ENCODE measurements at places on chromosomes 7 and 10.

DNA sequence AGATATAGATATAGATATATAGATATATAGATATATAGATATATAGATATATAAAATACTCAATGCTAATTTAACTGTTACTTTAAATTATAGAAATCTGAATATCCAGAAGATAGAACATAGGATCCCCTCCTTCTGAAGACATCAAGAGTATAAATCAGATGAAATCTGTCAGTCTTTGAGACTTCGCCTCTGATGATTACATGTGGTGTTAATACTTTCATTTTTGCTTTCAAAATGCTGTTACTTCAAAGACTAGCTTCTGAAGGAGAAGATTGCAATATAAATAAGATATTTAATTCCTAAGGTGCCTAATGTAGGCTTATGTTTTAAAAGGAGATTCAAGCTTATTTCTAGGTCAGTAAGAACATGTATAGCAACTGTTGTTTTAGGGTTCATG is 180.4 kb downstream of the TSPAN12 start:
- no peak for DNase-seq

GRCh38 chr10:132929953-132930548 is 12.3 kb downstream of the CFAP46 start:
- DNase-seq = no peak

GRCh38 chr7:100975371-100975821 is 6.0 kb downstream of the MUC12 start:
- no peak for DNase-seq

DNA sequence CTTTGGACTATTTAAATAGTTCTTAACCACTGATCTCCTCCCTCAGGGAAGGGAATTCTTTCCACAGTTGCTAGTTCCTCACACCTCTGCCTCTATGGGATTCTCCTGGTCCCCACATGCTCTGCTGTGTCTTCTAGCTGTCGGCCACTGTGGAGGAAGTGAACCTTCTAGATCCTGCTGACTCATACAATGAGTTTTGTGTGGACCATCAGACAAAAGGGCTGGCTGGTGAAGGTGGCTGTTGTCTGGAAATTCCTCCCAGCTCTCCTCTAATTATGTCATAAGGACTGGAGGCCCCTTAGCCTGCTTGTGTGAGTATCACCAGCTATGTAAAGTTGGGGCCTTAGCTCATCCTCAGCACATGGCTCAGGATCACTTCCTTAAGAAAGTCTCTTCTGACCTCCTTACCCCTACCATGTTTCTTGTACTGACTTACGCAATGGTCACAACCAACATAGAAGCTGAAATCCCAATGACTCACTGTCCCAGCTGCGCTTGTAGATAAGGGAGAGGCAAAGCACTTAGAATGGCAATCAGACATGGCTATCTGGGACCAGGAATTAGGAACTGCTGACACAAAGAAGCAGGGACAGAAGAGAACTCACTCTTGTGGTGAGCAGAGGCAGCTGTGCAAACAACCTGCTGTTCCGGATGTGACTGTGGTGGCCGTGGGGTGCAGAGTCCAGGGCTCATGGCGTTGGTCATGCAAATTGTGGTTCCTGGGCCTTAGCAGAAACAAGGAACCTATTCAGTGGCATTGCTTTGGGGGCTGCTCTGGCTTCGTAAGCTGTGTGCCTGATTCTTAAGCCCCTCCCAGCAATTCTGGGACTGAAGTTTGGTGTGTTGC is 2.5 kb upstream of the MACC1 start:
- DNase-seq = peak; percentile 55

DNA sequence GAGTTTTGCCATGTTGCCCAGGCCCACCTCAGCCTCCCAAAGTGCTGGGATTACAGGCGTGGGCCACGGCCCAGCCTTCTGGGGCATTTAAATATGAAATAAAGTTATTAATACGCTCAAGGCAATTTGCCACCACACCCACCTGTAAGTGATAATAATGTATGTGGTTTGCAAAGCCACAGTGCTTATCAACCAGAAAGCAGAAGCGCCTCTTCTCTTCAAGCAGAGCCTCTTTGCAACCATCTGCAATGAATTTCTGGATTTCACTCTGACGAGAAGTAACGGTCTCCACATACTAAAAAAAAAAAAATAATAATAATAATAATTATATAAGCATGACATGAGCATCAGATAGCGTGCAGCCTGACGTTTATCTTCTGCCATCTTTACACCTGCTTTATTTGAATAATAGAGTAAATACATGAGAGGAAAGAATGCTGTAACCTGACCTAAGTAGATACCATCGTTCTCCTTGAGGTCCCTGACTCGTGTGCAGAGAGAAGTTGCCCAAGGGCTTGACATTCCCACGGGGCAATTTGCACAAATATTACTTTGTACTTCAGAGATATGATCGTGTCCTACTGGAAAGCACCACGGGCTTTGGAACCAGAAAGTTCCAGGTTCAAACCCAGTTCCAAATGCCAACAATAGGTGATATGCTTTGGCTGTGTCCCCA is 34.0 kb downstream of the BRI3 start:
- DNase-seq = no peak

DNA sequence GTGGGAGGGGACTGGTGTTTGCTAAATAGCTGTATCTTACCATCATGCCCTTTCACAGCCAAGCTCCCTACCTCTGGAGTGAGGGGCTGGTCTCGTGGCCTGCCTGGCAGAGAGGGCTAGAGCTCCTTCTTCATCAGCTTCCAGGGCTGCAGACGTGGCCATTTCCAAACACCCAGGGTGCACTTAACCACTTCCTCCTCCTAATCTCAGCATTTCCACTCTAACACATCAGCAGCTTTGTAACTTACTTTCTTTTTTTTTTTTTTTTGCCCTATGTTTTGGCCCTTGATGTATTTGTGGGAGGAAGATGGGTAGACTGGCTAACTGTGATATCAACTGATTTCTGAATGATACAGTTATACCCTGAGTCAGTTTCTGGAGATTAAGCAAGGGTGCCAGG is 27.4 kb downstream of the LRRC4 start:
- no peak for DNase-seq

All from hematopoietic multipotent progenitor cell treated with erythropoietin and hydrocortisone succinate and interleukin-3 and kit ligand, for 17 days (in vitro differentiated cells).